Substantia nigra (tissue), 51 donors: ENCODE measurements at places on chromosomes 12 and 14.

- DNase-seq, result no peak
These were observed 220.6 kb upstream of the HMGA2 start for GRCh38 chr12:65603438-65604351.

DNA sequence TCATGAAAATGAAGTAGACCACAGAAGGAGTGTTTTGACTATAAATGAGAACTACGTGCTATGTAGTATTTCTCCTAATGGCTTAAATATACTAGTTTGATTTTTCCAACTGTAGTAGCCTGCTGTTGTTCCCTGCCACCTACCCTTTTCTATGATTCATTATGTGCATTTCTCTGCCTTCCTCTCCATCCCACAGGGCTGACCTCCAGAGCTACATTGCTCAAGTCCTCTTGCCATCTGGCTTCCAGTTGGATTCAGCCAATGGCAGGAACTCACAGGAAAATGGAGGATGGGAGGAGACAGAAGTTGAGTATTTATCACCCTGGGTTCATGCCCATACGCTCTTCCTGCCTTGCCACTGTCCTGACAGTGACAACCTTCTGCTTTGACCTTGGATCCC is 515.3 kb downstream of the SOX5 start:
- DNase-seq, result no peak

DNA sequence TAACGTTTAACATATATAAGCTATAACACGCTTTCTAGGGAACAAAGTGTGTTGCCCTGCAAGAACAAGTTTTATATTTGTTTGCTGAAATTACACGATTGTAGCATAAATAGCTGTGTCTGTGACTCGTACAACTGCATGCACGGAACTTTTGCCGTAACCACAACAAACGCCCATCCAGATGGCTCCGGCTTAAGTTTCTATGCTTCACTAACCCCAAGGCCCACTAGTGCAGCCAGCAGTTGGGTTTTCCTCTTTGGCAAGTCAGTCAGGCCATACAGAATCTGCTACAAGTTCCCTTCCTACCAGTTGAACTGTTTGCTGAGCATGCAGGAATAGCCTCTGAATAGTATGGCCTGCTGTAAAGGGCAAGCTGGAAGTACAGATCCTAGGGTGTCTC is 12.1 kb downstream of the CSRP2 start:
- no peak for DNase-seq

DNA sequence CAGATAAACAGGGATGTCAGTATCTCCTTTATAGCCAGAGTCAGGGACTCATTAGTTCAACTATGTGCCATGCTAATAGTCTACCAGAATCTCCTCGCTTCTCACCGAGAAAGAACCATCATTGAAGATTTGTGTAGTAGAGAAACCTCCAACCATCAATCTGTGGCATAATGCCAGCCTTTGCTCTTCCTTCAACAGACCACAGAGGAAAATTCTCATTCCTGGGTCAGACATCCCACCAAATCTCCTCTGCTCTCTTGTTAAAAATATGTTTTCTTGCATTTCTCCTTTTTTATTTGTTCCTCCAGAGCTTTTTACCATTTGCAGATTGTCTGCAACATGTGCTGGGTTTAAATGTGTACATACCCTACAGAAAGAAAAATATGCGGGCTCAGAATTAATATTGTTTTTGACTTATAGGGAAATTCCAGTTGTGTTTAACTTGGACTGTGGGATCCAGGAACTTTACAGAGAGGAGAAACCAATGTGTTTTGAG is 64.9 kb downstream of the LLPH start:
- DNase-seq, result no peak

DNA sequence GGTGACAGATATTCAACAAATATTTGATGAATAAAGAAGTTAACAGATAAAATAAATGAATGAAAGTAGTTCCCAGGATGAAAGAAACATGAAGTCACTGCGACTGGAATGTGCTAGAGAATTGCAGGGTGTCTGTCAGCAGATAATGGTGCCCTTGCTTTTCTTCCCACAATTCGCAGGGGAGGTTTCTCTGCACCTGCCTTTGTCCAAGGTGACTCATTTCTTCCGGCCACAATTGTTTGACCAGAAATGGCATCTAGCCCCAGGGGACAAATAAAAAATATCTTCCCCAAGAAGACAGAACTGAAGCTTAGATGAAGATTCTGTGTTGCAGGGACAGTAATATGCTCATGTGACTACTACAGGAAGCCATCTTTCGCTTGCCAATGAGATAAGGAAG is 316.1 kb upstream of the TBX3 start:
- no peak for DNase-seq

- no peak for DNase-seq
These were observed 30.7 kb upstream of the MANSC4 start for GRCh38 chr12:27810756-27811155.

DNA sequence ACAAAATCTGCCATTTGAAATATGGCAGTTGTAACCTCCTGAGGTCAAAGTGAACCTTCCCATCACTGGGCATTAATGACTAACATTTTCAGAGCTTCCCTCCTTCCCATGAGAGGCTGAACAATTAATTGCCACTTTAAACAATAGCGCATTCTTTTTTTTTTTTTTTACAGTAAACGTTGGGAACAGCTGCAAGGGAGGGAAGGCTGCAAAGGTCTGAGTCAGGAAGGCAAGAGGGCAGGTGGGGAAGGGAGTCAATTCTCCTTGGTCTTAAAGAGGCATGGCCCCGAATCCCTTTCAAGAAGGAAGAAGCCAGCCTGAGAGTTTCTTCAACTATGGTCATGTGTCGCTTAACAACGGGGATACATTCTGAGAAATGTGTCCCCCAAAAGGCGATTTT is 41.0 kb upstream of the PLEKHG3 start:
- DNase-seq, result no peak

DNA sequence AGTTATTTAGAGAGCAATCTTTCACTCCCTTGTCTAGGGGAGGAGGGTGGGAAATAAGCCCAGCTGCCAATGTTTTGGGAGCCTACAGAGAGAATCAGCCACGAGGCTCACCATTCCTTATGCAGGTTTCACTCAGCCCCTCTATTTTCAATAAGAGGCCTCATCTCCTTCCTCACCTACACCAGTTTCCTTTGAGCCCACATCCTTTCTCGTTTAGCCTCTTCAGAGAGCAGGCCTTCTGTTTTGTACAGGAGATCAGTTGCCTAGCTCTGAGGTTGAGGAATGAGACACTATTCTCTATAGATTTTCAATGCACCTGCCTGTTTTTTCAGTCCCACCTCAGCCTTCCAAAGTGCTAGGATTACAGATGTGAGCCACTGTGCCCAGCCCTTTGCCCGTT is 17.9 kb downstream of the SNAPC1 start:
- DNase-seq, result no peak

GRCh38 chr12:16130343-16130742 is 147.1 kb downstream of the SLC15A5 start:
- no peak for DNase-seq

GRCh38 chr14:95255487-95255886 is 64.2 kb downstream of the CLMN start:
- no peak for DNase-seq

DNA sequence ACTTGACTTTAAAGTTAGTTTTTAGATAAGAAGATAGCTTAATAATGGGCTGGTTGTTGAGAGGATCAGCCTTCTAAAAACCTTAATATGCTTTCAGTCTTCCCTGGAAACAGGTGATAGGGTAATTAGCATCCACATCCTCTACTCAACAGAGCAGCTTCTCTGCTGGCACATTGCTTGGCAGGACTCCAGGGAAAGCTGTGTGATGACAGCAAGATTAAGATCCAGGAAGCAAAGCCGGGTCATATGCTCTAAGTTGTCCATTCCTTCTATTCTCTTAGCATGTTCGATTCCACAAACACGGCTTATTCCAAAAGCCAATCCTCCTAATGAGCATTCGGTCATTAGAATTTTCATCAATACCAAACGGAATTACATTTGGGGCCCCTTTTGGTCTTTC is 87.0 kb downstream of the HMGA2 start:
- no peak for DNase-seq

GRCh38 chr12:131222329-131223139 is 268.8 kb downstream of the ADGRD1 start:
- DNase-seq, result no peak

GRCh38 chr12:85820101-85820500 is 16.1 kb downstream of the RASSF9 start:
- DNase-seq, result no peak

- DNase-seq, result no peak
These were observed 8.6 kb downstream of the SLC25A29 start for GRCh38 chr14:100297320-100298300.

- DNase-seq, result no peak
These were observed 82.6 kb upstream of the IGF1 start for GRCh38 chr12:102562836-102563425.

DNA sequence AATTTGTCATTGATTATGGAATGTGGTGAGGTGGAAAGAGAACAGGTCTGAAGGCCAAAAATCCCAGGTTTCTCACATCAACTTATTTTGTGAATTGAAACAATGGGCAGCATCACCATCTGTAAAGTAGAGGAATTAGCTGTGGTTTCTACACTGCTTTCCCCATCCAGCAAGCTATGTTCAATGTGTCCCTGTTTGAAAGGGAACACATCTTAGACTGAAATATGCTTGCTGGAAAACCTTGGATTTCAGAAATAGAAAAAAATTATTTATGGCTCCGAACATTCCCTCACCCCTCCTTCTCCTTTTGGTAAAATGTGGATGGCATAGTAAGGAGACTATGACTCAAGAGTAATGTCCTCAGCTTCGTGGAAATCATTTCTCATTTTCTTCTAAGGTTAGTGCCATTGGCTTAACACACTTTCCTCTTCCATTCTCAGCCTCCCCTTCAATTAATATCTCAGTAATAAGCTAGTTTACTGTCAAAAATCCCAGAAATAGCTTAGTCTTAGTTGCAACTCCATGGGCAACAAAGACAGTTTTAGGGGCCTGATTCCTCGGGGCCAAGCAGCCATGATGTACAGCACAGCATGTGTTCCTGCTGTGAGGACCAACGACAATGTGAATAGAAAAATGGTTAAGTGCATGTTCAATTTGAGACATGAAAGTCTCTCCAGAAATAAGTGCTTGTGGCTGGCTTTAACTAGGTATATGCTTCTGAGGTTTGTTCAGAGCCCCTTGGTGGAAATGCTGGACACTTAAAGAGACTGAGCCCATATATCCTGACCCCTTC is 205.8 kb upstream of the SLC38A2 start:
- no peak for DNase-seq

DNA sequence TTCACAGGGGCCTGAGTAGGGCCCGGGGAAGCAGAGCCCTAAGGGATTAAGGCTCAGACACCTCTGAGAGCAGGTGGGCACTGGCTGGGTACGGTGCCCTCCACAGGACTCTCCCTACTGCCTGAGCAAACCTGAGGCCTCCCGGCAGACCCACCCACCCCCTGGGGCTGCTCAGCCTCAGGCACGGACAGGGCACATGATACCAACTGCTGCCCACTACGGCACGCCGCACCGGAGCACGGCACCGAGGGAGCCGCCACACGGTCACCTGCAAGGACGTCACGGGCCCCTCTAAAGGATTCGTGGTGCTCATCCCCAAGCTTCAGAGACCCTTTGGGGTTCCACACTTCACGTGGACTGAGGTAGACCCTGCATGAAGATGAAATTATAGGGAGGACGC is 7.1 kb downstream of the LTBR start:
- DNase-seq, result no peak

DNA sequence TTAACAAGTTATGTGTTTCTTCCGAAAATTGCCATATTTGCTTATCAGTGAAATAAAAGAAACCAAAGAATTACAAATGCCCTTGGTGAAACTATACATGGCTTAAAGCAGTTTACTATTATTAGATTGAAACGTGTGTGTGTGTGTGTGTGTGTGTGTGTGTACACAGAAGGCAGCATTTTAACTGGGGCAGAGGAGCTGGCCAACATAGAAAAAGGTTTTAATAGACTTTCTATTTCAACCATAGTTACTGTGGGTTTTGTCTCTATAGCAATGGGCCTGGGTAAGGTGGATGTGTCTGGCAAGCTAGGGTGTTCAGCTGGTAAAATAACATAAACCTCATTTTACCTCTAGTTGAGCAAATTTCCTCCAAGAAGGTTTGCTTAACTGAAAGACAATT is 6.5 kb downstream of the PRICKLE1 start:
- DNase-seq, result no peak

DNA sequence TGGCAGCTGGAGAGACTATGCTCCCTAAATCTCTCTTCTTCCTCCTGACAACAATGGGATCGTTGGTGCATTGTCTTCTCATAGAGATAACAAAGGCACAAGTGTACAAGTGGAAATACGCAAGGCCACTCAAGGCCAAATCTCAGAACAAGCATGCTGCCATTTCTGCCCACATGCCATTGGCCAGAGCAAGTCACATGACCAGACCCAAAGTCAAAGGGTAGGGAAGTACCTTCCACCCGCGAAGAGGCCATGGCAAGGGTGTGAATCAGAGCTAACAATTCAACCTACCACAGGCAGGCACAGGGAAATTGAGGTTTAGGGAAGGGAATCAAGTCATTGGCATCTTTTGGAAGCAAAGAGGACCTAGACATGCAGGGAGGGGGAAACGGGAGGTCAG is 38.5 kb upstream of the IGF1 start:
- DNase-seq, result no peak

- peak; percentile 0 for DNase-seq
These were observed 50.9 kb upstream of the BICDL1 start for GRCh38 chr12:119938049-119938667.

GRCh38 chr12:93179792-93180191 is 197.9 kb upstream of the NUDT4 start:
- DNase-seq, result no peak

- DNase-seq, result no peak
These were observed 181.1 kb upstream of the STXBP6 start for GRCh38 chr14:25231004-25231403.

DNA sequence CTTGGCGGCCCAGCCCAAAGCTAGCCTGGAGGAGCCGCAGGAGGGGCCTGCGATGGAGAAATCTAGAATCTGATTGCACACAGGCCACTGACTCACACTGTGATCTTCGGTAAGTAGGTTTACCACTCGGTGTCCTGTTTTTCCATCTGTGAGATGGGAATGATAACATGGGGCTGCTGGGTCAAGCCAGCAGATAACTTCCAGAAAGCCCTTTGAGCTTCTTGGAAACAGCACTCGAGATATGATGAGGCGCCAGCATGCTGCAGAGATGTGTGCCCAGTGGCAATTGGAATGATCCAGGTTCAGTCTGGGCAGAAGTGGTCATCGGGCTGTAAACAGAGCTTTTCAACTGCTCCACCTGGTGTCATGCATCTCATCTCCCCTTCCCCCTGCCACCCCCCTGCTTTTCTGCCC is 771.3 kb upstream of the TBX3 start:
- no peak for DNase-seq

- no peak for DNase-seq
These were observed 3.4 kb downstream of the NOC4L start for GRCh38 chr12:132147423-132148367.
